ENCODE measurements at places on chromosomes 16 and 17.

DNA sequence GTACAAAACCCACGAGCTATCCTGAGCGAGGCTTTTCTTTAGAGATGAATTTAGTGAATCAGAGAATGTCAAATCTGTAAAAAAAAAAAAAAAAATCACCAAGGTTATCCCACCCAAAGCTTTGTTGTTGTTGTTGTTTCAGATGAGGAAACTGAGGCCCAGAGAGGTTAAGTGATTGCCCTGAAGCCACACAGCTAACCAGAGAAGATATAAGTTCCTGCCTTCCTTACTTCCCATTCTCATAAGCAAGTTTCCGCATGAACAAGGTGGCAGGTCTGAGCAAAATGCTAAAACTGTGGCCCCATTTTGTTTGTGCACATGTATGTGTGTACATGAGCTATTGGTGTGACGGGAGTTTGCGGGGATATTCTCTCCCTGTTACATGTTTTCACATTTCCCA, 352.1 kb upstream of the ZFHX3 start:
- no peak for DNase-seq

- DNase-seq: no peak
Observed at GRCh38 chr17:82247182-82247823, 18.5 kb downstream of the SLC16A3 start.

- DNase-seq: no peak
Observed at GRCh38 chr17:70089513-70090148, 14.6 kb downstream of the KCNJ16 start.

DNA sequence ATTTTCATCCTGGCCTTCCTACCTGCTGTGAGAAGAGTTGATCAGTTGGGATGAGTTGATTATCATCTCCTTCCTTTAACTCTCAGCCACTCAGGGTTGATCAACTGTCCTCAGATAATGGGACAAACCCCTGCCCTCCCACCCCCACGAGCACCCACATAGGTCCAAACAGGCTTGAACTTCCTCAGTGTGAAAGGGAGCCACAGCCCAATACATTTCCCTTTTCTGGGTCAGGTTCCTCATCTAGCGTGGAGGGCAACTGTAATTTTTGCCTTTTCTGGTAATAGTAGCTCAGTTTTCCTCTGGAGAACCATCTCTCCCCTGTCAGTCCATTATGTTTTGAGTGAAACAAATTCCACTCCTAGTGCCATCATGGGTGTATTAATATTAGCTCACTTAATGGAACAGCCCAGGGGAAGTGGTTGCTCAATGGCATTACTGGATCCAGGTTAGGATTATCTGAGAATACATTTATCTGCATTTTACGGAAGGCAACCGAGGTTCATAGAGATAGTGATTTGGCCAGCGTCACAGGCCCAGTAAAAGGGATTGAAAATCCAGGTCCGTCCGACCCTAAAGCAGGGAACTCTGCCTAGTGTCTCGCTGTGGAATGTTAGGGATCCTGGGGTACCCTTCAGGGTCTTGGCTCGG, 476 bp upstream of the LPCAT2 start:
- DNase-seq: no peak

- no peak for DNase-seq
Observed at GRCh38 chr17:54102246-54102645, 279.5 kb downstream of the KIF2B start.

DNA sequence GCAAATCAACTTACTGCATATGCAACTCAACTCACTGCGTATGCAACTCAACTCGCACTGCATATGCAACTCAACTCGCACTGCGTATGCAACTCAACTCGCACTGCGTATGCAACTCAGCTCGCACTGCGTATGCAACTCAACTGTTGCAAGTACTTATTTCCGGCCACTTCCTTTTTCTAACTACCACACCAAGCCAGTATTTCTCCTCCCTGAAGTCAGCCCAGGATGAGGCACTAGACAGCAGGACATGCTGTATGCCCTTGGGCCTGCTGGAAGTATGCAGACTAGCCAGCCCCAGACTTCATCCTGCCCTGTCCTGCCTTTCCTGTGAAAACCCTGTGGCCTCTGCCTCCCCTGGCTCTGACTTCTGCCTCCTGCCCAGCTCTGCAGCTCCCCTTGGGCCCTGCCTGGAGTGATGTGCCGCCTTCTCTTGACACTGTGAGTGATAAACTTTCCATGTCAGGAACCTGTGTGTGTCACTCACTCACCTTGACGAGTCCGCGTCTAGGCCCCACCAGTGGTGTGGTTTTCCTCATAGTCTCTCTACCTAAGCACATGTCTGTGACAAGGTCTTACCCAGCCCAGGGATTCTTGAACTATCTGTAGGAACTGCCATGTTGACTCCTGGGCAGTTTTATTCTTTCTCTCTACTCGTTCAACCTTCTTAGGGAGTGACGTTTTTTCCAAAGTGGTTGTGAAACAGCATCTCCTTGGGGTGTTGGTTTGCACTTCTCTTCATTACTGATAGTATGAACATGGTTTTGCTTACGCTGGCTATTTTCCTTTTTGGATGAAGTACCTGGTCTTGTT, 16.4 kb downstream of the ZNF778 start:
- DNase-seq: no peak

DNA sequence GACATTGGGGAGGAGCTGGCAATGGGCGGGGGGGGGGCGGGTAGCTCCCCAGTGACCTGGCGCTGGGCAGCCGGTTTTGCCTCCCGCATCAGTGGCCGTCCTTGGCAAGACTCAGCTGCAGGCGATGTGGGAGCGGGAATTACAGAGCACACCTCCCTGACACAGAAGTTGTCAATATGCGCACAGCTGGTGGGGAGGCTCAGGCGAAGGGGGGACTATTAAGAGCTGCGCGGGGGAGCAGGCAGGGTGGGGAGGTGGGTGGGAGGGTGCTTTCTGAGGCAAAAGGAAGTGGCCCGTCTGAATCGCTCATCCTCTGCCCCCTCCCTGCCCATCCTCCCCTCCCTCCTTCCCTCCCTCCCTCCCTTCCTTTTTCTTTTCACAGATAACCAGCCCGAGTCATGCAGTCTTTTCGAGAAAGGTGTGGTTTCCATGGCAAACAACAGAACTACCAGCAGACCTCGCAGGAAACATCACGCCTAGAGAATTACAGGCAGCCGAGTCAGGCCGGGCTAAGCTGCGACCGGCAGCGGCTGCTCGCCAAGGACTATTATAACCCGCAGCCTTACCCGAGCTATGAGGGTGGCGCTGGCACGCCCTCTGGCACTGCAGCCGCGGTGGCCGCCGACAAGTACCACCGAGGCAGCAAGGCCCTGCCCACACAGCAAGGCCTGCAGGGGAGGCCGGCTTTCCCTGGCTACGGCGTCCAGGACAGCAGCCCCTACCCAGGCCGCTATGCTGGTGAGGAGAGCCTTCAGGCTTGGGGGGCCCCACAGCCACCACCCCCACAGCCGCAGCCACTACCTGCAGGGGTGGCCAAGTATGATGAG, 44.0 kb downstream of the SREBF1 start:
- peak; percentile 82 for DNase-seq

DNA sequence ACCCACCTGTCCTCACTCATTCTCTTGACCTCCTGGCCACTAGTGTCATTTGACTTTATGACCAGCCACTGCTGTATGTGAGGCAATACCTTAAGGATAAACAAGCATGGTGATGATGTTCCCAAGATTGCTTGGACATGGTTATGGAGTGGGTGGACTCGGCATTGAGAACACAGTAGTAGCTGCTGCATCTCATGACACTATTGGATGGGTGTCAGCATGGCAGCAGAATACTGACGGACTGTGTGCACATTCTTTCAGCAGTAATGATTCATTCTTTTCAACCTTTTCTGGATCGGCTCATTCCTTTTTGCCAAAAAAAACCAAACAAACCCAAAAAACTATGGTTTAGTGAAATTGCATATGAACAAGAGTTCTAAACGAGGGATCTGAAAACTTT, 13.5 kb downstream of the SPECC1 start:
- DNase-seq: no peak

Data from activated naive CD4-positive, alpha-beta T cell treated with anti-CD3 and anti-CD28 coated beads for 36 hours (primary cell).